ENCODE measurements at places on chromosomes 12 and 14.

DNA sequence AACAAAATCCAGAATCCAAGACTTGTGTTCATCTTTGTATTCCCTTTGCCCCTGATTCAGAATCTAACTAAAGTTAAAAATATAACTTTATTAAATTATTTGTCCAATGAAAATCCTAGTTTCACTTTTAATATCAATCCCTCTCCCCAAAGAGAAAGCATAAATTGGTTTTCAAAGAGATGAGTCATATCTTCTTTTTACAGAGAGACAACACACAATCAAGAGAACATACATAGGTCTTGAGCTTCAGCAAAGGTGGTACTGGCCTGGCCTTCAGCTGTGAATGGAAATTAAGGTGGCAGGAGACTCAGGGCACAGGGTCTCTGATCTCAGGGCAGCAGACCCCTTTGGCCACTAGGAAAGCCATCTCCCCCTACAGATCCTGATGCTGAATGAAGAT, 4.3 kb upstream of the ASCL1 start:
- DNase-seq = no peak

DNA sequence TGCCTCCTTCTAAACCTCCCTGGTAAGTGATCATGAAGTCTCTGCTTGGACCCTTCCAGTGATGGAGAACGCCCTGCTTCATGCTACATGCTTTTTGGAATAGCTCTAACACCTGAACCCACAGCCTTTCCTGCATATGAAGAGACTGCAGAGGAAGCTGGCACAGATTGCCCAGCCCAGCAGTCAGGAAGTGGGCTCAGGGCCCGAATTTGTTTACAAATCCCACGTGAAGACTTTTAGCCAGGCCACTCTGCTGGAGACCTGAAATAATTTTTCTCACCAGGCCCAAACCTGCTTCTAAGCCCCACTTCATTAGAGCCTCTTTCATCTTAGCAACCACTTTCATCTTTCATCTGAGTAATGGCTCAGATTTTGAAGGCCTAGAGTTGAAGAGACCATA, 22.9 kb downstream of the RTN1 start:
- DNase-seq = no peak

DNA sequence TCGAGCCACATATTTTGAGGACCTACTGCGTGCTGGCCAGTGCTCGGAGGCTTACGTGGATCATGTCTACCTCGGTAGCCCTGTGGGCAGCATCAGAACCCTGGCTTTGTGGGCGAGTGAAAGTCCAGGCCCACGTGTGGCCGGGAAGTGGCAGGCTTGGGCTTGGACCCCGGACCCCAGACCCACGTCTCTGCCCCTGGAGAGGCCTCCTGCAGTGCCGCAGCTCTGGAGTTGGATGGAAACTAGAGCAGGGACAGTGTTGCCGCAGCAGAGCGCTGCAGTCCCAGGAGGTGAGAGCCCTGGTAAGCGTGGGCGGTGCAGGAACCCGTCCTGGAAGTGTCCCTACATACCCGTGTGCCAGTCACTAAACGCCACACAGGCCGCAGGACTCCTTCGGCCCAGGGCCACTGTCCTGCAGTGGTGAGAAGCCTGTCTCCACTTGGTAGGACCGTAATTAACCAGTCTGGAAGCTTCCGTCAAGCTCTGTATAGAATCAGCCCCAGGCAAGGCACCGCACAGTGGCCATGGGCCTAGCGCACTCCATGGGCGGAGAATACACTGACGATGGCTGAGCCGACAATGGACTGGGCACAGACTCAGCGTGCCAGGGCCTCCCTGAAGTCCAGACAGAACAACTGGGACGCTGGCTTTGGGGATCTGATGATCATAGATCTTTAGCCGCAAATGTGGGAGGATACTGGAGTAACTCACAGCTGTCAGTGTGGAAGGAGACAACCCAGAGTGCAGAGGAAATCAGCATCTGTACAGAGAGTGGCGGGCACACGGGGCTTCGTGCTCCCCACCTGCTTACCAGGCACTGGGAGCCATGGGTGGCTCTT, 219.5 kb downstream of the KIF26A start:
- no peak for DNase-seq

GRCh38 chr12:93460003-93460402, 7.3 kb upstream of the MRPL42 start:
- DNase-seq = no peak

- no peak for DNase-seq
Measured at GRCh38 chr12:68559246-68559645, 51.5 kb upstream of the RAP1B start.

DNA sequence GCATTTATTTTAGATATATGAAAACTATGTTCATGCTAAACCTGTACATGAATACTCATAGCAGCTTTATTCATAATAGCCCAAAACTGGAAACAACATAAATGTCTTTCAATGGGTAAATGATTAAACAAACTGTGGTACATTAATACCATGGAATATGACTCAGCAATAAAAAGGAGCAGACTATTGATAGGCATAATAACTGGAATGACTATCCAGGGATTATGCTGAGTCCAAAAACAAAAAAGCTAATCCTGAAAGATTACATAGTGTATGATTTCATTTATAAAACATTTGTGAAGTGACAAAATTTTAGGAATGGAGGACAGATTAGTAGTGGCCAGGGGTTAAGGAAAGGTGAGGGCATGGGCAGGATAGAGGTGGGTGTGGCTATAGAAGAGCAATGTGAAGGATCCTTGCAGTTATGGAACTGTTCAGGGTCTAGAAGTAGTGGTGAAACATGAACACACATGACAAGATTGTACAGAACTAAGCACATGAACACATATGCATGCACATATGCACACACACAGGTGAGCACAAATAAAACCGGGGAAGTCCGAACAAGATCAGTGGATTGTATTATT, 61.1 kb upstream of the CDKN3 start:
- DNase-seq = no peak

DNA sequence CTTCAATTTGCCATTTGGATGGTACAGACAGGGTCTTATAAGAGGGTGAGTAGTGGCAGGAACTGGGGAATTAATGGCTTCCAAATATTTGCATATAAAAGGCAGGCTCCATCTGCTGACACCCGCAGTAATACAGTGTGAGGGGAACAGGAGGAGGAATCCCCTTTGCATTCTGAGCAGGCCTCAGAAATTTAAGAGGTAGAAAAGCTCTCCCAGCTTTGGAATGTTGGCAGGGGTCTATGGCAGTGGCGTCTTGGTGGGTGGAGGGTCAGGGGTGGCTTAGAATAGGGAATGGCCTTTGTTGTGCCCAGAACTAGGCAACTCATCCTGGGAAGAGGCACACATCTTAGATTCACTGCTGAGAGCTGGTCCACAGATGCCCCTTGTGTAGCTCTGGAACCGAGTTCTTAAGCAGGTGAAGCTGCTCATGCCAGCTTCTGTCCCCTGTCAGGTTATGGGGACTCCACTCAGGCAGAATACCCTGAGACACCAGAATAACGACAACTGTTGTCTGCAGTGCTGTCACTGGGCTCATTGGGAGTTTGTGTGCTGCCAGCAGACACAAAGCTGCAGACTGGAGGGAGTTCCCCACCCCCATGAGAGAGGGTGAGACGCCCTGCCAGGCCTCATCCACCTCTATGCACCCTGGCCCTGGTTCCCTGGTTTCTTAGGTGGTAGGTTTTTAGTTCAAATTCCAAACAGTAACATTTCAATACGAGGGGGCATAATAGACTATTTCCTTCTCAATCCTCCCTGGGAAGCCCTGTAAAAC, 190.2 kb downstream of the MON2 start:
- DNase-seq = no peak

- DNase-seq = no peak
Measured at GRCh38 chr14:36057452-36058116, 118.9 kb downstream of the PTCSC3 start.

DNA sequence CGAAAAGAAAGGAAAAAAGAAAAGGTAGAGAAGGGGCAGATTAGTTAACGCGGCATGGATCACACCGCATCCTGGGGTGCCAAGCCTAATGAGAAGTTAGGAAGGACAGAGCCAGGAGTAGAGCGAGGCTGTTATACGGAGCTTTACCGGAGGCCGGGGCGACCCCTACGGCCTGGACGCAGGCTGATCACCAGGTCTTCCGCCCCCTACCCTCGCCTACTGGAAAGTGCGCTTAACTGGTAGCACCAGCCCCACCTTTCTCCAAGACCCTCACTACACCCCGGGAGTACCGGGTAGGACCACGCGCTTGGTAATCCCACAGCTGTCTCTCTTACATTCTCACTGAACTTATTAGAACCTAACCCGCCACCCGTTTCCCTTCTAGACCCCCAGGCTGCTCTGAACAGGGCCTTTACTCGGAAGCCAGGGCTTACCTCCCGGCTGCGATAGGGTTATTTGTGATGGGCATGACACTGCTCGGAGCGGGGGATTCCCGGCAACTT, 33.8 kb downstream of the WBP11 start:
- no peak for DNase-seq

- no peak for DNase-seq
Measured at GRCh38 chr12:75526655-75527511, 15.5 kb upstream of the KRR1 start.

DNA sequence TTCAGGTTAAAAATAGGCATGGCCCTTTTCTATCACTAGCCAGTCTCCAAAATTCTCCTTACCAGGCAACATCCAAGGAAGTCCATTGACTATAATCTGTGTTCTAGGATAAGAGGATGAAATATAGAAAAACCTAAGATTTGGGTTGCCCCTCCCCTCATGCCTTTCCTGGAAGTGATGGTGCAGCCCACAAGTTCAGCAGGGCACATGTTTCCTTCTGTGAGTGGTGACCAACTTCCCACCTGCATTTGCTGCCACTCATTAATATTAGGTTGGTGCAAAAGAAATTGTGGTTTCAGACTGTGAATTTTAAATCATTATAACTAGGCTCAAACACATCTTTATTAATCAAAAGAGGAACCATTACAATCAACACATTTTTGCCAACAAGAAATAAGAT, 250.5 kb upstream of the FKBP4 start:
- DNase-seq = no peak

DNA sequence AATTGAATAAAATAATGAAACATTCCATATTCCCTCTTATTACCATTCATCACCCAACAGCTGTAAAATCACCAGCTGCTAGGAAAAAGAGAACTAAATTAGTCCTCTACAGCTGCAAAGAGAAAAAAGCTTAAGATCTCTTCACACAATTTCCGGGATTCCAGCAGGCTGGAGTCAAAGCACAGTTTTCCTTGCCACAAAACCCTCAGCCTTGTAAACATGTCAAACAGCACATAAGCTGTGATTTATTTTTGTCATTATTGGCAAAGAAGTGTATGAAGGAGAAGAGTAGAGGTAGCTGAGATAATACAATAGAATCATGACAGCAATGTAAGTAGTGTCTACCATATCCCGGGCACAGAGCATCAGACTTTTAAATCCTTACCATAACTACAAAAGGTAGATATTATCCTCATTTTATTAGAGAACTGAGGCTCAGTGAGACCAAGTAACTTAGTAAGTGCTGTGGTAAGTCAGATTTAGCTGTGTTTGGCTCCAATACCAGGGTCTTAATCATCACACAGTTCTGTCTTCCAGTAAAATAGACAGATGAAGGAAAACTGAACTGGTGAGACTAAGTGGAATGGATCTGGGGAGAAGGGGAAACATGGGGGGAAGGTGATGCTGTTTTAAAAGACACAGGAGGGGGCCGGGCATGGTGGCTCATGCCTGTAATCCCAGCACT, 57.3 kb downstream of the NTN4 start:
- DNase-seq = no peak

GRCh38 chr12:128798571-128799341, 25.0 kb downstream of the SLC15A4 start:
- DNase-seq = no peak

DNA sequence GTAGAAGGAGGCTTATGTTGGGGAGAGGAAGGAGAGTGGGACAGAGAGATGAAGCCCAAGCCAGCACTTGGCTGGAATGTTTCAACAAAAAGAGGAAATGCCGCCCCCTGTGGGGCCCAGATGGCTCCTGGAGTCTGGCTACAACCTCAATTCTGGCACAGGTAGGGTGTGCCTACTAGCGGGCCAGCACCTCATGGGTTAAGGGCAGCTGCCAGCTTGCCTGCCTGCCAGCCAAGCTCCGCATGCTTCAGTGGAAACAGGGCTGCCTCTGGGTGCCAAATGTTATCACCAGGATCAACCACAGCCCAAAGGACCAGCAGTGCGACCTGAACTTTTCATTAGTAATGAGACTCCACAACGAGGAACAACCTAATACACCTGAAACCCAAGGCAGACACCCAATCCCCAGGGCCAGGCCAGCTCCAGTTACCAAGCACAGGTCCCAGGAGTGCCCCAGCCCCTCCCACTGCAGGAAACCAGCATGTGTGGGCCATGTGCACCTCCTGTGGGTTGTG, 11.3 kb downstream of the RAB15 start:
- no peak for DNase-seq

DNA sequence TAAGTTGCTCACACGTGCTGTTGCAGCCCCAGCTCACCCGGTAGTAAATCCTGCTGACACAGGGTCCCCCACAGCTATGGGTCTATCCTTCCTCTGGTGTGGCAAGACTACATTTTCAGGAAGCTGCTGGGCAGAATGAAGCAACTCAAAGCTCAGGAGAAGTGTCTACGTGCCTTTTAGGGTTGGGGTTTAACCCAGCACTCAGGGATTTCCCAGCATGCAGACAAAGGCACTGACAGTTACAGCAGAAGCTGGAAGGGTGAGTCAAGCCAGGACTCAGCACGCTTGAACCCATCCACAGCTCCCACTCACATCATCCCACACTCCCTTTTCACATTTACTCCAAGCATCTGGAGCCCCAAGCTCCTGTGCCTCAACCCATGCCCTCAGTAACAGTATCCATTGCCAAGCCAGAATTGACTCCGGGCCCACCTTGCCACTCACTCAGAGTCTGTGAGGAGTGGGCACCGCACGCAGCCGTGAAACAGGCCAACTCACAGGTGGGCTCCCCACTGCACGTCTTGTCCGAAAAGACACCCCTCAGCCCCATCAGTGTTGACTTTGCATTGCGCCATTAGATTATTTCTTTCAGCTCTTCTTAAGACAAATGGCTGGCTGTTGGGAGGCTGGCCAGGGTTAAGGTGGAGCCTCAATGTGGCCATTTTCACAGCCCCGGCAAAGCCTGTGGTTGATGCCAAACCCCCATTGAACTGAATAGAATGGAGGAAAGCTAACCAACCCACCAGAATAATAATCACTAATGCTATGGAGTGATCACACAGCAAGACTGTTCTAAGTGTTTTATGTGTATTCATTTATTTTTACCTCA, 59.6 kb downstream of the ZFP36L1 start:
- no peak for DNase-seq

- no peak for DNase-seq
Measured at GRCh38 chr12:60489071-60489470, 893.2 kb downstream of the SLC16A7 start.

DNA sequence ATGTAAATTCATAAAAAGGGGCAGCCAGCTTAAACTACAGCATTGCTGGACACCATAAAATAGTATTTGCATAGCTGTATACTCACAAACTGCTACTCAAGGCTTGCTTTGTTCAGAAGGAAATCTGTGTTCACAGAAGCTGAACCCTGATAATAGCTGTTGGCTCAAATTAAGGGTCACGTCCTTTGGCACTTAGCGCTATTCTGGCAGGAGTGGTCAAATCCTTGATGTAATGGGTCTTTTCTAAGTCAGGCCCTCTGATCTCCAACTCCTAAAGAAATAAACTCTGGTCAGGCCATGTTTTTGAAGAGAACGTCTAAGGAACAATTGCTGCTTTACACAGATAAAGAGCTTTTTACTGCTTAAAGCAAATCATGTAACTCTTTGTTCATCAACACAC, 12.8 kb upstream of the PSMA6 start:
- no peak for DNase-seq

- DNase-seq = no peak
Measured at GRCh38 chr12:2804393-2805142, 7.9 kb upstream of the ITFG2 start.

GRCh38 chr14:76939015-76939742, 89.3 kb downstream of the IRF2BPL start:
- no peak for DNase-seq

GRCh38 chr12:14840616-14841015, 2.7 kb downstream of the ART4 start:
- DNase-seq = no peak
